ENCODE measurements at places on chromosomes 1 and 21.

GRCh38 chr1:54987919-54988705, 7.7 kb downstream of the TMEM61 start:
- no peak for DNase-seq

- DNase-seq, result no peak
Measured at GRCh38 chr21:36881228-36881627, 85.2 kb downstream of the HLCS start.

DNA sequence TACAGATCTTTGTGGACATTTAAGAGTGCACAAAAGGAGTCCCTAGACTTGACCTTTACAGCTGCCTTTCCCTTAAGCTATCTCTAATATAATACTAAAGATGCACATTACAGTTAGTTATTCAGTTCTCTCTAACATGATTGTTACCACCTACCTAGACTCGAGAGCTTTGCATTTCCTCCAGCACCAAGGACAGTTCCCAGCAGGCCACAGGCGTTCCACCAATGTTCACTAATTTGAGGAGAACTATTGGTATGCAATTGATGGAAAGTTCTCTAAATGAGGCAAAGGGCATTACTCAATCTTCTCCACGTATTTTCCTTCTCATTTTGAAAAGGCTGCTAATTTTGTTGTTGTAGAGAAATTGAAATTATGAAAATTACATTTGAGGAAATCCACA, 5.4 kb upstream of the NTNG1 start:
- peak; percentile 18 for DNase-seq

GRCh38 chr1:194495434-194495833, 1309.0 kb upstream of the B3GALT2 start:
- DNase-seq, result no peak

- no peak for DNase-seq
Measured at GRCh38 chr1:46549697-46550681, 1.5 kb downstream of the KNCN start.

DNA sequence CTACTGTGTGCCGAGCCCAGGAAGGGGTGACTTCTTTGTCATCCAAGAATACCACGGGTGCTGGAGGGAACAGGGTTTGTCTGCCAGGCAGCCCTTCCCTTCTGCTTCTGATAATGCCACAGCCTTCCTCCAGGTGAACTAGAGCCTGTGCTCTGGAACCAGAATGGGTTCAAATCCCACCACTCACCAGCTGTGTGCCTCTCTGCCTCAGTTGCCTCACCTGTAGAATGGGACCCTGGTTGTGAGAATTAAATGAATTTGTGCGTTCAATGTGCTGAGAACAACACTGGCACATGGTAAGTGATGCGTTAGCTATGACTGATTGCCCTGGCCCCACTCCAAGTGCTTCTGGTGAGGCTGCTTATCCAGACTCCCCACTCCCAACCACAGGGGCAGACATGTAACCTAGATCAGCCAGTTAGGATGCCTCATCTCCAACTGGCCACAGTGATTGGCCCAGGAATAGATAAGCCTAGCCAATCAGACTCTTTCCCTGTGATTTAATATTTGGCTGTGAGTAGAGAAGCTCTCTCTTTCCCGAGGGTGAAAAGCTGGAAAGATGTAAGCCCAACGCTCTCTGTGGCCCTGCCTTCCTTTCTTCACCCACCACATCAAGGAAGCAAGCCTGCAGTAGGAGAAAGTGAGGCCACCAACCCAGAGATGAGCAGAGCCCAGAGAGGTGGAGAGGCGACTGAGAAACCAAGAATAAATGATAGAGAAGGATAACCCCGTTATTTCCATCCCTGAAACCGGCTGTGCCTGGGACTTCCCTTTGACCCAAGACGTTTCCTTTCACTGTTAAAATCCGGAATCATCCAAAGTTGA, 20.8 kb upstream of the LAPTM5 start:
- peak; percentile 95 for DNase-seq

DNA sequence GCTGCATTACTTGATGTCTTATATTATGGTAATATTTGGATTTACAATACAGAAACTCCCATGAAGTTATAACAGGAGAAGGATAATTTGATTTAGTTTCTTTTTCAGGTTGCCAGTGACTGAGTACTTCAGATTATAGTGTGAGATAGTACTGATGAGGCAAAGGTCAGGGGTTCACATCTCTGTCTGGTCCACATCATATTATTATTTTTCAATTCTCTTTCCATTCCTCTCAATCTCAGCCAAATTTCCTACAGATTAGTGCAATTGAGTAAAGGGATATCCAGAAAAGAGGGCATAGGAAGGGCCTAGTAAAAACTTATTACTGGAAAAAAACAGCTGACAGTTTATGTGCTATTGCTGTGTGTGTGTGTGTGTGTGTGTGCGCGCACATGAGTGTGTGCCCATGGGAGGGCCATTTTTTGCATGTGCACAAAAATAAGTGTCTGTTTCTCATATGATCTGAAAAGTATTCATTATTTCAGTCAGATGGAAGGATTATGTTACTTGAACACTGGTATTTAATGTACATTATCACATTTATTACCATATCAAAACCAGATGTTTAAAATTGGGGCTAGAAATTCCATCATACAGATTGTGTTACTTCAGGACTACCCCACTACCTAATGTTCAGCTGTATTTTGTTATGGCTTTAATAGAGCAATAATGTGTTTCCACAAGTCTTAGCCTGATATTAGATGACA, 78.3 kb upstream of the KCNK2 start:
- no peak for DNase-seq

DNA sequence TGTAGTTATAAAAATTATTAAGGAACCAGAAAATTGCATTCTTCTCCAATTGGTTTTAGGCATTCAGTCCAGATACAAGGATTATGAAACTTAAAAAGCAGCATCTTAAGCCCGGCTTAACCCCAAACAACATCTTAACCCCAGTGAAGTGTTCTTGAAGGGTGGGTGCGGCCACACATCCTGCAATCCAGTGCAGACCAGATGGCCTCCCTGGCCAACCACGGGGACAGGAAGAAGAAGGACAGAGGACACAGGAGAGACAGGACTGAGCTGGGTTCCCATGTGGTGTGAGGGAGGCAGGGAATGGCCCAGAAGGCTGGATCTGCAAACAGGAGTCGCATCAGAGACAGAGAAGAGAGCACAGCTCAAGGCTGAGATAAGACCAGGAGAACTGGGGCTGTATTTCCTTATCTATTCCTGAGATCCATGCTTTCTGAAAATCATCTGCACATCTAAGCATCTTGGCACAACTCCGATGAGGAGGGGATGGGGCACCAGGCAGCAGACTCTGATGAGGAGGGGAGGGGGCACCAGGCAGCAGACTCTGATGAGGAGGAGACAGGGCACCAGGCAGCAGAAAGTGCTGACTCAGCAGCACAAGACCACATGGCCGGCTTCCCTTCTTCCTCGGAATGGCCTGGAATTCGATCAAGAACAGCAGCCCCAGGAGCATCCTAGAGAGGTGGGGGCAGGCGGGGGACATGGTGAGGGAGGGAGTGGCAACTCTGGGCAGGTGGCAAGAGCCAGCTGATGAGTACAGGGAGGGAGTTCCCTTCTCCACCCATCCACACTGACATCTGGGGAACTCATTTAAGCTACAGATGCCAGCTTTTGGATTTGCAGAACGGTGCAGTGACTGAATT, 26.6 kb downstream of the ABCG1 start:
- no peak for DNase-seq

DNA sequence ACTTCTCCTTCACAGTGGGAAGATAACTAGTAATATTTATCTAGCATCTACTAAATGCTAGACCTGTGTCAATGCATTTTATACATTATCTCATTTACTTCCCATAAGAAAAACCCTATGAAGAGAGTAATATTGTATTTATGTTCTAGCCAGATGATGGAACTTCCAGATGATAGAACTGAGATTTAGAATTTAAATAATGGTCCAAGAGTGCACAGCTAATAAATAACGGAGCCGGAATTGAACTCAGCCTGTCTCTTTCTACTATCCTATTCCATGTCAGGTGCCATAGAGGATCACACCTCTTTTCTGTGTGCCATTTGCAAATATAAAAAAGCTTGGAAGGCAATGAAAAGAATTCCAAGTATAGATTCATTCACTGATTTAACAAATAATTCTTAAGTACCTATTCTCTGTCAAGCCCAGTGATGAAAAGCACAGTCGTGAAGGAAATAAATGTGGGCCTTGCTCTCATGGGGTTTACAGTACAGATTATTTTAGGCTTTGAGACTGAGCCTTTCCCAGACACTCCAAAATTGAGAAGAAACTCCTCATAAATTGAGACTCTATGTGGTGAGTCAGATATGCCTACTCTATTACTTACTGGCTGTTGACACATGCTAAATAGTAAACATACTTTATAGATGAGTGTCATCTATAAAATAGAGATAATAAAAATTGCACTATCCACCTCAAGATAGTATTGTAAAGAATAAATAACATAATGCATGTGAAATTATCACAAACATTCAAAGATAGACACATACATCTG, 378.0 kb upstream of the PRMT6 start:
- DNase-seq, result no peak

GRCh38 chr1:93001893-93002292, 40.6 kb upstream of the DIPK1A start:
- no peak for DNase-seq
